SIG-M5 (cell line): ENCODE measurements at places on chromosomes 2 and 18.

DNA sequence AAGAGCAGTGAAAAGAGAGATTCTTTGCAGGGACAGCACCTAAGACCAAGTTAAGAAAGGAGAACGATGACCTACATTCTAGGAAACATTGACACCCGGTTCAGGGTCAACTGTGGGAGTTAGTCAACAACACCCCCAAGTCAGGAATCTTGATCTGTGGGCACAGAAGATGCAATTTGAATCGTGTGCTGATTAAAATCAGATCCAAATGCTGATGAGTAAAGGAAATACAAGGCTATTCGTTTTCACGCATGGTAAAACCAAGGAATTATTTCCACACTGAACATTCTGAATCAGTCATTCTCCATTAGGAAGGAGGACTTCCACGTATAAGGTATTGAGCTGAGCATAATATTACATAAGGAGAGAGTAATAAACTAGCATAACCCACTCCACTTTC lies 124.2 kb downstream of the COPS8 start:
- no peak for DNase-seq

DNA sequence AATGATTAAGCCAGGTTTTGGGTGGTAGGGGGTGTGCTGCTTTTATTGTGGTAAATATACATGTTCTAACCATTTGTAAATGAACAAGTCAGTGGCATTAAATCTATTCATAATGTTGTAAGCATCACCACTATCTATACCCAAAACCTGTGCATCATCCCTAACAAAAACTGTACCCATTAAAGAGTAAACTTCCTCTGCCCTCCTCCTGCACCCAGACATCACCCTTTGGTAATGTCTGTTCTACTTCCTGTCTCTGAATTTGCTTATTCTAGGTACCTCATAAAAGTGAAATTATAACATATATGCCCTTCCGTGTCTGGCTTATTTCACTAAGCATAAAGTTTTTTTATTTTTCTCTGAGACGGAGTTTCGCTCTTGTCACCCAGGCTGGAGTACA lies 14.1 kb downstream of the RIF1 start:
- DNase-seq: no peak

- no peak for DNase-seq
Measured at GRCh38 chr2:129779783-129780182, 199.7 kb upstream of the RAB6C start.

DNA sequence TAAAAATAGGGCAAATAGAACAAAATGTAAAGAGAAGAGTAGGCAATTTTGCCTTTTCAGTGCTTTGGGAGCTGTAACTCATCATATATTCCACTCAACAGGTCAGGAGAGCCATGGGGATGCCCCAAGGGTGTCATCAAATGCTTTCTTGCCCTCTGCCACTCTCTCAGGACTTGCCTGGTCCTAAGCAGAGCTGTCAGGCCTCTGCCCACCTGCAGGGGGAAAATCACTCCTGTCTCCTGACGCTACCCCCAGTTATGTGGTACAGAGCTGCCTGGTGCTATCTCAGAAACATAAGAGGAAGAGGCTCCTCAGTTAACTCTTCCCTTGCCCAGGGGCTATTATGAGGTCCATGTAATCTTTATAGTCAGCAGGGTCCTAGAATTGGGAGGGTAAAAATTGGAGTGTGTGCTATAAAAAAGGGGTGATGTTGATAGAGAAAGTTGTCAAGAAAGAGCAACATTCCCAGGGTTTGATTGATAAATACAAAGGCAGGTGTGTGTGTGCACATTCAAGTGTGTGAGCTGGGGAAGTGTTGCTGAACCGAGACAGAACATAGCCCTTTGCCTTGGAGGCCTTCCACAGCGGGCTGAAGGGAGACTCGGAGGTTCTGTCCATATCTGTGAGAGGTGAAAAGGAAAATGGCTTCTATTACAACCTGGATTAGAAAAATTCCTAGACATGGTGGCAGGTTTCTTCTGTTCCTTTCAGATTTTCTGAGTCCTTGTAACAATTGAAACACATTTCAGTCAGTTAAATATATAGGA lies 25.4 kb downstream of the PTPRM start:
- no peak for DNase-seq

DNA sequence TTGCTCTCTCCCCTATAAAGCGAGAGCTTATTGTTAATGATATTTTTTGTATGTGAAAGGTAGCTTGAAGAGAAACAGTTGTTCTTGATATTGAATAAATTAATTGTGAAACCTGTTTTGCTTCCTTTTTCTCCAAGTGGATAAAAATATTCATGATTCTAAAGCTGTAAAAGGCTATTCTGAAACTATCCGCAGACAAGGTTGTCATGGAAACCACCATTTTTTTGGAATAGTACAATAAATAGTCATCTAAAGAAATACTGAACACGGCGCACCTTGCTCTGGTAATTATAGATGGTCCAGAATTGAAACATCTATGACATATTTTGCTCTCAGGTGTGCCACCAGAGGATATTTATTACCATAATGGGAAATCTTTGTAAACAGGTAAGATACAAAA lies 1103.0 kb upstream of the SLC39A10 start:
- no peak for DNase-seq
